ENCODE measurements at places on chromosomes 1 and 21. TPM values are rescaled to one million over a fixed set of nuclear protein-coding genes. Genes with fewer than 3 reads are reported as not detected.

GJB3 gene
- total RNA-seq = 63.0 TPM

KRTAP11-1 gene
- total RNA-seq = not detected

MPL gene
- 0.76 TPM for total RNA-seq

DNA sequence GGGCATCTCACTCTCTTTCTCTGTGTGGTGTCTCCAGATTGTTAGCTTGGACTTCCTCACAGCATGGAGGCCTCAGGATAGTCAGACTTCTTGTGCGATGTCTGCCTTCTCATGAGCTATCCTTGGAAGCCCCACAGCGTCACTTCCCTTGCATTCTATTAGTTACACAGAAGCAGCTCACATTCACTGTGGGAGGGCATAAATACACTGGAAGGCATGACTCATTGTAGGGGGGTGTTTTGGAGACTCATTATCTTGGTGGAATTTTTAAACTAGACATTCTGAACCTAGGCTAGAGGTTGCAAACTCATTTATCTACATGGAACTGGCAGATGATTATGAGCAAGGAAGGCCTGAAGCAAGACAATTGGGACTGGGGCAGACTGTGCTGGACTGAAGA, 21.4 kb upstream of the FASLG start:
- no peaks in the 10 kb centered on the region for H3K27me3 ChIP-seq
- H3K4me1 ChIP-seq = peaks cover 36% of the 10 kb centered on the region
- H3K36me3 ChIP-seq = no peaks in the 10 kb centered on the region
- H3K27ac ChIP-seq = peak overlapping the region; percentile 87

GRCh38 chr1:114559356-114559755, 22.1 kb downstream of the BCAS2 start:
- no peaks in the 10 kb centered on the region for H3K36me3 ChIP-seq
- H3K4me3 ChIP-seq = no peak overlapping the region
- no peak overlapping the region for H3K27ac ChIP-seq
- H3K4me1 ChIP-seq = no peaks in the 10 kb centered on the region

DNA sequence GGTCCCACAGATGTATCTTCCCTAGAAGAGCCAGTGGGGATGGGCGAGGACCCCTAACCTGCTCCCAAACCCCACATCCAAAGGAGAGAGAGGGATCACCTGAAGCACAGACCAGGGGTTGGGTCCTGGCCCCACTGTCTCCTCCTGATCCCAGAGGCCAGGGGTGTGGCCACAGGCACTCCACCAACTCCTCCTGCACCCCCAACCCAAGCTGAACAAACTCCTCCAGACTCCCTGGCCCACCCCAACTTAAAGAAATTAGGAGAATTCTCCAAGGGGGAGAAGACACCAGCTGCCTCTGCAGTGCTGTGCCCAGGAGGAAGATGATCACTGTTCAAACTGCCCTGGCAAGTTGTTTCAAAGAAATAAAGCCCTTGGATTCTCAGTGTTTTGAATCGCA, 4.5 kb upstream of the PRAMEF12 start:
- no peak overlapping the region for H3K4me3 ChIP-seq
- H3K4me1 ChIP-seq = no peaks in the 10 kb centered on the region
- H3K36me3 ChIP-seq = no peaks in the 10 kb centered on the region
- no peak overlapping the region for H3K27ac ChIP-seq

DNA sequence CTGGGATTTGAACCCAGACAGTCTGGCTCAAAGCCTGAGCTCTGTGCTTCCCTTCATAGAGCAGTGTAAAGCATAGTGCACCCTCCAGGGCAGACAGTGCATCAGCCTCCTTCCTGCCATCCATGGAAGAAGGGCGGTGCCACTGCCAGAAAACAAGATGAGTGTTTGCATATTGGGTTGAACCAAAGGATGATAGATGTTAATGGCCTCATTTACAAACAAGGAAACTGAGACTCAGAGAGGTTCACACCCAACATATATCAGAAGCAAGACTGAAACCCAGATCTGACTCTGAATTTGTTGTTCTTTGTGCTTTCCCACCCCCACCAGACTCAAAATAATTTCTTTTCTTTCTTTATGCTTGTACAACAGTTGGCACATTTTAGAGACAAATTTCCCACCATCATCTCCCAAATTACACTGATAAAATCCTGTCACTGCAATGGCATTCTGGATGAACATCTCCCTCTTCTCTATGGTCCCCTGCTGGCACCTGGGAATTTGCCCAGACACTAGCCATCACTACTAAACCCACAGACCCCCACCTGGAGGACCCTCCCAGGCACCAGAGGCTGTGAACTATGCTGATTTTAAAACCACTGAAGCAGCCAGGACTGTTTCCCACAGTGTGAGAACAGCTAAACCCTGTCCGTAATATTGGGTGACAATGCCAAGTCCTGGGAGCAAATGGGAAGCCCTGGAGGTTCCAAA, 45.4 kb upstream of the MPZL1 start:
- H3K36me3 ChIP-seq = no peaks in the 10 kb centered on the region
- DNase-seq = no peak
- H3K27ac ChIP-seq = no peak overlapping the region
- no peak overlapping the region for H3K4me3 ChIP-seq

DNA sequence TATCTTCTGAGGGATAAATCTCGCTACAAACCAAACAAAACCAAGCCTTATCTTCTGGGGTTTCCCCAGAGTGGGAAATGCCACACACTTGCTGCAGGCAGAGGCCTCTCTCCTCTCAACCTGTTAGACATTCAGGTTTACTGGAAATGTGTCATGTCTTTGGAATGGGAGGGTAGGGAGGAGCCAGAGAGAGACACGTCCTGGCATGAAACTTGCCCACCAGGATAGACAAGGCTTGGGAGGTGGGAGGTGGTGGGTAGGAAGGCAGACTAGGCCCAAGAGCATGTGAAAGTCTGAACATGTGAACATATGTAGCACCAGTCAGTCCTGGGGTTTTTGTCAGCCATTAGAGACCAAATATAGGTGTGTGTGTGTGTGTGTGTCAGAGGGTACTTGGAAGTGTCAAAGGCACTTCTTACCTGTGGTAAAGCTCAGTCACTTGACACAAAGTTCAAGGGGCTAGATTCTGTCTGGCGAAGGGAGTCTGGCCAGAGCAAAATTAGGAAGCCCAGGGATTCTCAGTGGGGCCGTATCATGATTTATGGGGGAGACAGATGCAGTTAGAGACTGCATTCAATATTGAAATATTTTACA, 32.4 kb upstream of the PIGC start:
- DNase-seq = peak; percentile 69
- peak overlapping the region; percentile 54 for H3K27ac ChIP-seq
- H3K27me3 ChIP-seq = no peaks in the 10 kb centered on the region
- H3K4me1 ChIP-seq = peaks cover 31% of the 10 kb centered on the region
- no peaks in the 10 kb centered on the region for H3K36me3 ChIP-seq

- no peaks in the 10 kb centered on the region for H3K4me1 ChIP-seq
- H3K27ac ChIP-seq = no peak overlapping the region
- no peaks in the 10 kb centered on the region for H3K27me3 ChIP-seq
- no peaks in the 10 kb centered on the region for H3K36me3 ChIP-seq
- no peak for DNase-seq
- no peak overlapping the region for H3K4me3 ChIP-seq
Measured at GRCh38 chr1:172122381-172122780, 281.1 kb downstream of the DNM3 start.

DNA sequence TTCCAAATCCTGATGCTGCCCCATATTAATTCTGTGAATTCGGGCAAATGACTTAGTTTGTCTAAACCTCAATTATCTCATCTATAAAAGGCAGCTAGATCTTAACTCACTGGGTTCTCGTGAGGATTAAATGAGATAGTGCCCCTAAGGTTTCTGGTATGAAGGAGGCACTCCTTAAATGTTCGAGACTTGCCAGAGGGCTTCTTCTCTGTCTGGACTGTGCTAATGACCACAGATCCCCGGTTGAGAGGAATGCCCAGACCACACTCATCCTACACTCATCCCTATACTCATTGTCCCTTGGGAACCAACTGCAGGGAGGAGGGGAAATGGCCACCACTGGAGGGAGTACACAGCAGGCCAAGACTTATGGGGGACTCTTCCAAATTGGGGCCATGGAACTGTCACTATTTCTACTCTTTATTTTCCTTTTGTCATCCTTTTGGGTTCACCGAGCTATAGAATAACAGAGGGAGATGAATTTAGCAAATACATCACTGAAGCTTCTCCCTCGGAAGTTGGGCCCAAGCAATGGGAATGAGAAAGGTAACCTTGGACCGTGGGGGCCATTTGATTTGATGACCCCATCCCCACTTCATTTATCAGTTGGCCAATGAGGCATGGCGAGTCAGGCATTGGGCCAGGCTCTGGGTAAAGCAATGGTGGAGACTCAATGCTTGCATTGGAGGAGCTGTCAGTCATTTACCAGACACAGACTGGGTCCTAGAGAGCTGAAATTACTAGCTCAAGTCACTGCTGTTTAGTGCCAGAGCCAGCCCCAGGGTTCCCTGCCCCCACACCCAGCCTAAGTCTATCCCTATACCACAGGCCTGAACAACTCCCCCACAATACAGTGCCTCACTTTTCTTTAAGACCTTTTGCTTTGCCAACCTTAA, 5.1 kb downstream of the ATF3 start:
- H3K27ac ChIP-seq = no peak overlapping the region
- no peak overlapping the region for H3K4me3 ChIP-seq
- H3K4me1 ChIP-seq = peaks cover 11% of the 10 kb centered on the region
- H3K36me3 ChIP-seq = no peaks in the 10 kb centered on the region

GRCh38 chr1:54028306-54029251, 10.6 kb upstream of the LDLRAD1 start:
- no peaks in the 10 kb centered on the region for H3K27me3 ChIP-seq
- no peaks in the 10 kb centered on the region for H3K4me1 ChIP-seq
- no peak overlapping the region for H3K4me3 ChIP-seq
- no peak for DNase-seq
- no peak overlapping the region for H3K27ac ChIP-seq
- no peaks in the 10 kb centered on the region for H3K36me3 ChIP-seq

DNA sequence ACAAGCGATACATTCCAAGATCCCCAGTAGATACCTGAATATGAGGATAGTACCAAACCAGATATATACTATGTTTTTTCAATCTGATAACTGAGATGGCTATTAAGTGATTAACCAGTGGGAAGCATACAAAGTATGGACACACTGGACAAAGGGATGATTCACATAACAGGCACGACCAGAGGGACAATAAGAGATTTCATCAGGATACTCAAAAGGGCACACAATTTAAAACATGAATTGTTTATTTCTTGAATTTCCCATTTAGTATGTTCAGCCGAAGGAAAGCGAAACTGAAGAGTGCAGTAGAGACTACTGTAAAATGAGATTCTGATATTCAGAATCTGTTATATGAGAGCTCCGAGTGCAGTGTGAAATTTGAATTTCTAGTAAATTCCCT, 10.6 kb downstream of the ZZZ3 start:
- H3K27me3 ChIP-seq = no peaks in the 10 kb centered on the region
- H3K4me3 ChIP-seq = no peak overlapping the region
- peaks cover 27% of the 10 kb centered on the region for H3K36me3 ChIP-seq
- no peak for DNase-seq
- H3K4me1 ChIP-seq = peaks cover 9% of the 10 kb centered on the region

- no peak overlapping the region for H3K4me3 ChIP-seq
- DNase-seq = no peak
- H3K36me3 ChIP-seq = no peaks in the 10 kb centered on the region
- H3K27me3 ChIP-seq = no peaks in the 10 kb centered on the region
- H3K4me1 ChIP-seq = peaks cover 12% of the 10 kb centered on the region
Measured at GRCh38 chr1:110241516-110241915, 31.4 kb downstream of the KCNC4 start.

DNA sequence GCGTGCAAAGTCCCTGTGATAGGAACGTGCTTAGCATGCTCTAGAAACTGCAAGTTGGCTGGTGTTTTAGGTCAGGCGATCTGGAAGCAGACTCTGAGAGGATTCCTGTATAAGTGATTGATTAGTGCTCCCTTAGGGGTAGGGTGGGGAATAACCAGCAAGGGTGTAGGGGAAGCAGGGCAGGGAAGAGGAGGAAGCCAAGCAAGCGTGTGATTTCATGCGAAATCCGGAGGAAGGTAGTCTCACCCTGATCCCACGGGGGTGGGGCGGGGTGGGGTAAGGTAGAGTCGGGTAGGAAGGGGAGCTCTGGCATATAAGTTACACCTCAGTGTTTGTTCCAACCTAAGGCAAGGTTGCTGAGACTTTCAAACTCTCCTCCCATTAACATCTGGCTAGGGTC, 24.9 kb upstream of the CTPS1 start:
- H3K27me3 ChIP-seq = no peaks in the 10 kb centered on the region
- no peak overlapping the region for H3K4me3 ChIP-seq
- DNase-seq = no peak
- no peaks in the 10 kb centered on the region for H3K36me3 ChIP-seq
- H3K27ac ChIP-seq = no peak overlapping the region

- no peaks in the 10 kb centered on the region for H3K36me3 ChIP-seq
- no peak overlapping the region for H3K27ac ChIP-seq
- DNase-seq = no peak
- no peak overlapping the region for H3K4me3 ChIP-seq
- H3K27me3 ChIP-seq = peaks cover 2% of the 10 kb centered on the region
Measured at GRCh38 chr1:30599721-30600120, 123.7 kb downstream of the MATN1 start.

Measured in PC-9 (cell line).